ENCODE measurements at places on chromosomes 11 and 22.

DNA sequence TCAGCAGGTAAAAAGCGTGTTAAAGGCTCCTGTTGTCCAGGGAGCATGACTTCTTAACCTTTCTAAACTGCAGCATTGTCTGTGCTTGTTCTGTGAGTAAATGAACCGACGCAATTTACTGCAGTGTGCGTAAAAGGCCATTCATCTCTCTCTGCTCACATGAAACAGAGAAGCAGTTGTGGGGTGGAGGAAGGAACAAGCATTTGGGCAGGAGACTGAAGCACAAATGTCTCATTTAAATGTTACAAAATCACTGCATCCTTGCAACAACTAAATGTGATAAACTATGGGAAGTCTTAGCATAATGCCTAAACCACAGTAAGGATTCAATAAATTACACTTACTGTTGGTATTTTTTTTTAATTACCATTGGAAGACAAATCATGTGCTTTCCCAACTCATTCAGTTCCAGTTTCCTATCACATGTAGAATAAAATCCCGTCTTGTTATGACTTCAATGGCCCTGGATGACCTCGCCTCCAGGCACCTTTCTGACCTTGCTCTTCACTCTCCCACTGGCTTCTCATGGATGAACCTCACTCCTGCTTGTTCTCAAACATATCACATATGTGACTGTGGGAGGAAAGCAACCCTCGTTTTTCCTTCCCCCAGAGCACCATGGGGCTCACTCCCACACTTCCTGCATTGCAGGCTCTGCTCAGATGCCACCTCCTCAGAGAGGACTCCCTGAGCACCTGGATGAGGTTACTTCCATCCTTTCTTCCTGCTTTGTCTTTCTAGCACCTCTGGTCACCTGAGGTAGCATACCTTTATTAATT is 21.6 kb upstream of the RFPL2 start:
- no peak for DNase-seq

- no peak for DNase-seq
Observed at GRCh38 chr11:68321293-68322051, 9.1 kb downstream of the LRP5 start.

GRCh38 chr11:30106222-30107181 is 89.7 kb upstream of the KCNA4 start:
- DNase-seq: no peak

DNA sequence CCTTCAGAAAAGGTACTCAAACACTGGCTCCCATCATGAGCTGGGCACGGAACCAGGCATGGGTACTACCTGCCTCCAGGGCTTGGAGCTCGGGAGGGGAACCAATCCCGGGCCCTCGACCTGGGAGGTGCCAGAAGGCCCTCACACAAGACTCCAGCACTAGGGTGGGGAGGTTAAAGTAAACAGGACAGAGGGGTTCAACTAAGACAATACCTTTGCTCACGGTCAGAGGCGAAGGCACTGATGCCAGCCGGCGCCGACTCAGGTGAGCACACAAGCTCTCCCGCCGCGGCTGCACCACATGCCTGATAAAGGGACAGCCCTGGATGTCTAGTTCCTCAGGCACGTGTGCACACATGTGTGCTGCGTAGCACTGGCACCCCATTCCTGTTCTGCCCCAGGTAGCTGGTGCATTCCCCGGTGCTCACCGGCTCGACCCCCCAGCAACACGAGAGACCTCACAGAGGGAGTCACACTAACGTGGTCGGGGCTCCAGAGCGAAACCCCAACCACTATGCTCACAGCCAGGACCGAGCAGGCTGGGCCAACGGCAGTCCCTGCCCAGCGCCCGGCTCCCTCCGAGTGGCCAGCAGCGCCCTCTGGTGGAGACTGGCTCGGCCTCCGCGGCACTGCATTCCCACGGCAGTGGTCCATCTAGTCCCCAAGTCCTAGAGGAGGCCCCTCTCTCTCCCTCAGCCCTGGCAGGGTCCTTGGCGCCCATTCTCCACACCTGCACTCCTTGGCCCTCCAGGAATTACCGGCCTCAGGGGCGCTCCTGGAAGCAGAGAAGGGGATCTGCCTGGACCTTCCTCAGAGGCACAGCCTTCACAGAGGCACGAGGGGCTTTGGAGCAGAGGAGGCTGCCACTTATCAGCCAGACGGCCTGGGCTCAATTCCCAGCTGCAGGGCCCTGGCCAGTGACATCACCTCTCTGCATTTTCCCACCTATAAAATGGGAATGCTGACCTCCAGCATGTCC is 28.8 kb upstream of the MOB2 start:
- peak; percentile 49 for DNase-seq

DNA sequence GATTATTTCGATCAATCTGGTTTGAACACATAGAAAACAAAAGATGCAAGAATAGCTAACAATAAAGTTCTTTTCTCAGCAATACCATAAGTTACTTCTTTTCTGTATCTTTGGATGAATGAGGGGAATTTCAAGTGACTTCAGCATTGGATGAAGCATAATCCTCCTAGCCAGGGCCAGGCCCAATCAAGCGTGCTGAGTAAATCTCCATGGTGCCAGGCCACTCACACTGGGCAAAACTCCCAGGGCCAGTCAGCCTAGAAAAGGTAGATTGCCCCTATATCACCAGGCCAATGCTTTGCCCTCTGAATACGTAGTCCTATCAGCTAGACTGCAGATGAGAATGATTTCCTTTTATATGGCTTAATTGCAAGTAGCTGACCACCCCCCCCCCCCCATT is 6.0 kb downstream of the CNTF start:
- DNase-seq: no peak

GRCh38 chr11:118438314-118438931 is 2.1 kb downstream of the KMT2A start:
- DNase-seq: peak; percentile 50

DNA sequence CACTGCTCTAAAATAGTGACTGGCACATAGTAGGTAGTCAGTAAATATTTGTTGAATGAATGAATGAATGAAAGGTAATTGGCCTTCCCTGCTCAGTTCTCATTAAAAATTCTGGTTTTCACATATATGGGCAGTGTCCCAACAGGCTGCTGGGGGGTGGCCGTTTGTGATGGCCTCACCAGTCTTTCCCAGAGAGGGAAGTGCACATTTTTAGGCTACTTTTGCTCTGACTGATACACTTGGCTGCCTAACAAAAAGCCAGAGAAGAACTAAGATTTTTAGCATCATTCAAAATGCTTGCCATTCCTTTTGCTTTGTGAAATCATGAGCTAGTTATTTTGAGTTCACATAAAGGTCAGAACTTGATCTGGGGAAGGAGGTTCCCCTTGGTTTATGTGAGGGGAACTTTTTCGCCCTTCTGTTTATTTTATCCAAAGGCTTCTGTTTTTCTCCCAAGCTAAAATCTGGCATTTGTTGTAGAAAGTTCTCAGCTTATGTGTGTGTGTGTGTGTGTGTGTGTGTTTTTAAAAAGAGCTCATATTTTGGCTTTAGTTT is 83.1 kb downstream of the PTPRJ start:
- DNase-seq: no peak

- DNase-seq: no peak
Observed at GRCh38 chr22:45180146-45180679, 16.5 kb downstream of the NUP50 start.

DNA sequence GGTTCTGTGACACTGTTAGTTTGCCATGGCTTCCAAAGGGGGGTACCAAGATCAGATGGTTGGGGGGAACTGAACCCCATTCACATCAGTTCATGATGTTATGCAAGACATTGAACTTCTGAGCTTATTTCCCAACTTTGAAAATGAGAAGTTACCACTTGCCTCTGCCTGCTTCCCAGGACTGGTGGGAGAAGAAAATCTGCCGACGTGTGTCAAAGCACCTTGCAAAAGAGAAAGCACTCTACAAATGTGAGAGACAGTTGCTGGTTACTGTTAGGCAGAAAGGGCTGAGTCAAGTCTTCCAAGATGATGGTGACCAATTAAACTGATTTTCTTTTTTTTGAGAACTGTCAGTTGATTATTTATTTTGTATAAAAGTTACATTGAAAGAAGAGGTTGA is 45.6 kb downstream of the SMCO4 start:
- peak; percentile 13 for DNase-seq

DNA sequence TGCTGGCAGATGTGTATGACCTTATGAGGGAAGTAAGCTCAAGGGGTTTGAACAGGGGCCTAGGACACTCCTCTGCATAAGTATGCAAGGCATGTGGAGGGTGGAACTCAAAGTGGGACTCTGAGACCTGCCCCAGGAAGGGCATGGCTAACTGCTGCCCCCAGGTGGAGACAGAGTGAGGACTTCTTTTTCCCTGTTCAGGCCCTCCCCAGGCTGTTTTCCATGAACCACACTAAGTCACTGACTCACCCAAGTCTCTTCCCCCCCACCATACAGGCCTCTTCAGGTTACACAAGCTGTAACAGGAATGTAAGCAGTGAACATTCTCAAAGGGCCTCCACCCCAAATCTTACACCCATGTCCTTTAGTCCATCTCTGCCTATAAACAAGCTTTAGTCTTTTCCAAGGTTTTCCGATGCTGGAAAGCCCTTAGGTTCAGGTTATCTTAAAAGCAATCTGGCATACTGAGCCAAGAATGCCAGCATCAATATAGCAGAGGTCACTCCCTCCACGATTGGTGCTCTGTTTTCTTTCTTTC is 13.1 kb downstream of the EEF1G start:
- DNase-seq: peak; percentile 88

- DNase-seq: no peak
Observed at GRCh38 chr11:117958949-117959348, 27.2 kb upstream of the IL10RA start.

- DNase-seq: no peak
Observed at GRCh38 chr11:72969894-72970335, 155.7 kb downstream of the ATG16L2 start.

GRCh38 chr11:105705786-105706530 is 96.1 kb downstream of the GRIA4 start:
- DNase-seq: peak; percentile 83

DNA sequence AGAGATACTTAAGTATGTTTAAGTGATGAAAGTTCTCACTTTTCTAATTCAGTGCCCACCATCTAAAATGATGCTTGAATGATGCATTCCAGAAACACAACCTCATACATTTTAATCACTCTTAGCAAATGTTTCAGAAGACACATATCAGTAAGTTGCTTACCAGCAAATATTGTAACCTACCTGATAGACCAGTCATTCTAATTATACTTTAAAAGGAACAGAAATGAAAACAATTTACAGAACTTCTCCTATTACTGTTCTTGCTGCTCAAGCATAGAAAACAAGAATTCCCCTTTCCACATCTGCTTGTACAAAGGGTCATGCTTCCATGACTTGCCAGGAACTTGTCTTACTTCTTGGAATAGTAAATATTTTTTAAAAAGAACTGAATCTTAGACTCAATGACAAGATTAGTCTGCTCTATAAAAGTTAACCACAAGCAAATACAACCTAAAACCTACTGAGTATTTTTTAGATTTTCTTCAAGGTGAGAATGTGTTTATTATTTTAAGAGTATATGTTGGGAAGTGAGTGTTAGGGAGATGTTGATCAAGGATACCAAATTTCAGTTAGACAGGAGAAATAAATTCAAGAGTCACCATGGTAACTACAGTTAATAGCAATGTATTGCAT is 82.0 kb upstream of the SC5D start:
- DNase-seq: no peak

- no peak for DNase-seq
Observed at GRCh38 chr11:9253086-9253485, 12.1 kb downstream of the DENND5A start.

- DNase-seq: no peak
Observed at GRCh38 chr11:131758726-131759125, 388.3 kb downstream of the NTM start.

GRCh38 chr11:44065161-44065661 is 859 bp upstream of the ACCS start:
- DNase-seq: no peak

DNA sequence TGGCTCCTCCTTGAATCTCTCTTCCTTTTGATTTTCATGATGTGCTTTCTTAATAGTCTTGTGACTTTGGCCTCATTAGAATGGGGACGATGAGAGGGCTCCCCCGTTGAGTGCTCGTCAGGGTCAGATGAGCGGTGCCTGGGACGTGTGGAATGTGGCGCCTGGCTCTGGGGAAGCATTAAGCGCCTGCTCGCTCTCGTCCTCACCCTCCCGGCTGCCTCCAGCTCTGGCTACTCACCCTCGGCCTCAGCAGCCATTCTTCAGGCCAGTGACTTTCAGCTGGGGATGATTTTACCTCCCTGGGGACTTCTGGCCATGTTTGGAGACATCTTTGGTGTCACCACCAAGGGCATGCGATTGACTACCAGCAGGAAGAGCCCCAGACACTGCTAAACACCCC is 69.7 kb downstream of the RPS6KA4 start:
- no peak for DNase-seq

- DNase-seq: no peak
Observed at GRCh38 chr11:985848-986247, 50.7 kb downstream of the MUC6 start.

DNA sequence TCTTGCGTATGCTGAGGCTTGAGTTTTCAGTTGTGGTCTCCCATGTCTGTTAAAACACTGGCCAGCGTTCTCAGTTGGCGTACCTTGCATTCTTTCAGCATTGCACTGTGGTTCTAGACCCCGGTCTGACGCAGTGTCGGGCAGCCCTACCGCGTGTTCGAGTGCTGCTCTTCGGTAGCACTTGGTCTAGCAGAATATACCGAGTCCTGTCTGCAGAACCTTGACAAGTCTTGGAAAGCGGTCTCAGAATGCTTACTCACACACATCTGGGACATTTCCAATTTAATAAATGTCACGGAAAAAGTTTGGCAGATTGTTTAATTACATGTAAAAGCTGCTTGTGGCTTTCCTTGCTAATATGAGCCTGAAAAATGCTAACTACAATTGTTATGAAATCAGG is 32.6 kb downstream of the PPFIA1 start:
- no peak for DNase-seq

- peak; percentile 58 for DNase-seq
Observed at GRCh38 chr22:36775586-36775963, 344 bp downstream of the IFT27 start.

DNA sequence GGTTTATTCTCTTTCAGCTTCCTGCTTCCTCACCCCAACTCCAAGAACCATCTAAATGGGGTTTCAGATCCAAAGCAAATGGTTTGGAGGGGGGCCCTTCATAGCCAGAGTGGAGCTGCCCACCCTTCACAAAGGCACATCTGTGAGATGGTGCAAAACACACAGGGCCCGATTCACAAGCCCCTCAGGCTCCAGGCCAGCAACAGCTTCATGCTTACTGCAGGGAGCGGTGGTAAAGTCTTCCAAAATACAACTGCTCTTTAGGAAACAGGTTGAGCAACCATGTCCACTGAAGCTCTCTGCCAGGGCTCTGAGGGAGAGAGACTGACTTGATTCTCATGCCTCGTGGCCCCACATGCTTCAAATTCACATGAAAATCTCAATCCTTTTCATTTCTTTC is 213.0 kb upstream of the NARS2 start:
- no peak for DNase-seq

- DNase-seq: peak; percentile 46
Observed at GRCh38 chr11:78795621-78796261, 221.1 kb upstream of the NARS2 start.

DNA sequence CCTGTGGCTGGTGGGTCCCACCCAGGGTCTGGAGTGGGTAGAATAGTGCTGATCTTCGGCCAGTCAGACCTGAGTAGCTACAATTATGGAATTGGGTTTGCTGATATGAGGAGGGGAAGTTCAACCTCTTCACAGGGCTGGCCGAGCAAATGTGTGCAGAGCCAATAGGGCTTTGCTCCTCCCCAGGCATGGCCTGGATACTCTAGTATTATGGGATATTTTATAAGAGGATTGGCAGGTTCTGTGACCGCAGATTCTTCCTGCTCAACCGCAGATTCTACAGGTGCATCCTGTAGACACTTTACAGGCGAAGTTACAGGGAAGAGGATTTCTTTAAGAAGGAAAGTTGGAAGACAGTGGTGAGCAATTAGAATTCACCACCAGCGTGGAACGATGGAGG is 44.3 kb downstream of the TBC1D22A start:
- DNase-seq: no peak

GRCh38 chr11:37718431-37718999 is 1120.5 kb upstream of the RAG2 start:
- DNase-seq: no peak
